ENCODE measurements at places on chromosomes 4 and X.

DNA sequence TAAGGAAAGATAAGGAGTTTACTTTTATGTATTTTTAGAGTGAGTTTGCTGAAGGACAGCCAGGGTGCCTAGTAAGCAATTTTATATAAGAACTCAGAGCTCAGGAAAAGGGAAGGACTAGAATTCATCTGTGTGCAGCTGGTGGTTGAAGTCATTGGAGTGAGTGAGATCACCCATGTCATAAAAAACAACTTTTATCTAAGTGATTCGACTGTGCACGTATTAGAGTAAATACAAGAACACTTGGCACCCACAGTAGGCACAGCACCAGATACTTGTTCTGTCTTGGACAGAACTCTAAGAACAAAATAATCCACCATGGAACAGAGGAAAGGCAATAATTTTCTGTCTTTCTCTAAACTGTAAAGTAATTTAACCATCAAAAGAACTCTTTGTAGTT lies 31.6 kb downstream of the SYNPO2 start:
- no peak for DNase-seq

DNA sequence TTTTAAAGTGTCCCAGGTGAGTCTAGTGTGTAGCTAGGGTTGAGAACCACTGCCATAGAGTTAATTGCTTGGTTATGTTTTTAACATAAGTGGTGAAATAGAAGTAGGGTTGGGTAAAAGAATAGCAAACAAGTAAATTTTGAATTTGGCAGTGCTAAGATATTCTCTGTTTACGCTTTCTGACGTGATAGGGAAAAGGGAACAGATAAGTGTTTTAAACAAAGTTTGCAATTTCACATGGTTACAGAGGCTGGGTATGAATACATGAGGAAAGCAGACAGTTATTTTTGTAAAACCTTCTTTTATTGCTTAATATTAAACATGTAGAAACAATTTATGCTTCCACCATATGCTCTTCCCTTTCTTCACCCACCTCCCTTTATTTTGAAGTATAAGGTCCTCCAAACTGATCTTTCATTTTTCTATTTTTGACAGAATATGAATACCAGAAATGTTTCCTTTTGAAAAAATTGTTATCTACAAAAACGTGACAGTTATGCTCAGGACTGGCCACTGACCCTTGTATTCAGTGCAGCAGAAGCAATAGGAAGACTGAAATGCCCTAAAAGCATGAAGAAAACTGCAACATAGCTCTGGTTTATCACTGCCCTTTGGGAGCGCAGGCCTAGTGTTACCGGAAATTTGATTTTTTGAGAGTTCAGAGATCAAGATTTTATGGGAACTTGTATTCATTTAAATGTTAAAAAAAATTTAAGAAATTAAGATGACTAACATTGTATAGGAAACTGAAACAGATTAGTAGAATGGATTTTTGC lies 214.4 kb upstream of the ARSJ start:
- DNase-seq: no peak

- no peak for DNase-seq
Observed at GRCh38 chr4:123977641-123978081, 581.1 kb downstream of the SPRY1 start.

DNA sequence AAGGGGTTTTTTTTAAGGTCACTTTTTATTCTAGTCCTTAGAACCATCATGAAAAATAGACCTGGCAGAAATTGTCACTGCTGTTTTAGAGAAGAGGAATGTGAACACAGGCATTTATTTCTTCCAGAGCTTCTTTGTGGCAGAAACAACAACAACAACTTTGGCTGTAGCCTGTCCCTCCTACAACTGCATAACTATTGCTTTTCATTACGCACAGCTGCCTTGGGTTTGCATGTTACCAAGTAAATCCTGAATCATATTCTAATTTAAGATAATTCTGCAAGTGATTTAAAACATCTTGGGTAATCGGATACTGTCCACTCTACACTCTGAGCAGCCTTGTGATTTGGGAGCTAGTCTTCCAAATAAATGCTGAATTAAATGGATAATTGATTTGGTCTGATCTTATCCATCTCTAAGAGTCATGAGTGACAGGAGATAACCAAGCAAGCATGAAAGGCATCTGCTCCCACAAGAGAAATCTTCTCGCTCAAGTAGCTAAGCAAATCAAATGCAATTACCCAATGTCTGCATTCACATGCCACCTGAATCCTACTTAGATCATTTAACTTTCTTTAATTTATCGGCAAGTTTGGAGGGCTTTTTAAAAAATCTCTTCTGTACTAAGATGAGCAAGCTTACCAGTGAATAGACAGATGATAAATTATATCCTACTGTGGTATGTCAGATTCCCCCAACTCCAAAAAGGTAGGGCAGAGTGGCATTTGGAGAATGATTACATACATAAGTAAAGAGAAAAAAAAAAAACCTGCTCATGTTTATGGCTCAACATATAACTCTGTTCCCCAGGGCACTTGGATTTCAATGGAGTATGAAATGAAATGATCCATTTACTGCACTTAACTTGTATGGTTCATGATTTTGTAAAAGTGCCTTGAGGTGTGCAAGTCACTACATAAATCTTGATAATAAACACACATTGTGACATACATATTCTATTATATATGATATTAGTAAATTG lies 73.6 kb downstream of the EGF start:
- no peak for DNase-seq

GRCh38 chr4:28449085-28449484 lies 1588.4 kb downstream of the STIM2 start:
- DNase-seq: no peak

DNA sequence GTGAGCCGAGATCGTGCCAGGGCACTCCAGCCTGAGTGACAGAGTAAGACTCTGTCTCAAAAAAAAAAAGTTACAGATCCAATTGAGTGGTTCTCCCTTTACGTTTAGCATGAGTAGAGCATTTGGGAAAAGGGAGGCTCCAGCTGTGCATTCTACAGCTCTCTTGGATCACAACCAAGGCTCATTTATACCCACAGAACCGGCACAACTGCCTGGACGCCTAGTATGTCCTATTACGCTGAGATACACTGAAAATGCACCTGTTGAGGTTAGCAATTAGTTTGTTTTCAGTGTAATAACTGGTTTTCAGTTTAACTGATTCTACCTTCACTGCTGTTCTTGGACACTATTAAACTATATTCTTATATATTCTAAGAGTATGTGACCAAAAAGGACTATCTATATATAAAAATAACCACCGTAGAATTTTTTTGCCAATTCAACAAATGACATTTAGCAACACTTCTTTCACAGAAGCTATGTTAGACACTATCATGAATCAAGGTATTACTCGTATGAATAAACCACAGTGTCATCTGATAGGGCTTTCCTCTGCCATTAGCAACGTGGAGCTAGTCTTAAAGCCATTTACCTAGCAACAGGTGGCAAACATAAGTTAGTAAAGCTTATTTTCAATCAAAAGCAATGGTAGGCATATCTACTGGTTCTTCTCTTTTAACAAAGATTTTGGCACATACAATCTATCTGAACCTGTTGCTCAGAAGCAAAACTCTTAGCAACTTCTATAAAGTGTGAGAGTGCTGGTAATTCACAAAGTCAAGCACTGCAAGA lies 3.6 kb downstream of the OTUD4 start:
- DNase-seq: no peak

DNA sequence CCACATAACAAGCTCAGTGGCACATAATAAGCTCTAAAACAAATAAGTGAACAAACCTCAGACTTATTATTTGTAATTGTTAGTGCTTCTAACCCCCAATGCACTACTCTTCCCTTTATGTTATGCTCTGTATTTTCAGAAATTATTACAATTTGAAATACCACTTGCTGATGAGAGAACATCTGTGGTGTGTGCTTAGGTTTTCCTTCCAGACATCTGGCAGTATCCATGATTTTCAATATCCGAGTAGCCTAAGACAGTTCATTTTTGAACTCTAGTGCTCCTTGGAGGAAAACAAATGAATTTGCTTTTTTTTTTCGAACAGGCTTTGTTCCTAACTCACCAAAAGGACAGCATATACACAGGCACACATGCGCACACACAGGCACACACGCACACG lies 278.7 kb upstream of the CLNK start:
- DNase-seq: no peak

- DNase-seq: no peak
Observed at GRCh38 chrX:10048707-10049106, 81.5 kb downstream of the CLDN34 start.

GRCh38 chrX:100975212-100975611 lies 5.7 kb downstream of the ARL13A start:
- DNase-seq: no peak

- no peak for DNase-seq
Observed at GRCh38 chr4:38162240-38162784, 202.1 kb downstream of the PTTG2 start.

GRCh38 chrX:121958886-121959285 lies 911.5 kb downstream of the GLUD2 start:
- DNase-seq: no peak

DNA sequence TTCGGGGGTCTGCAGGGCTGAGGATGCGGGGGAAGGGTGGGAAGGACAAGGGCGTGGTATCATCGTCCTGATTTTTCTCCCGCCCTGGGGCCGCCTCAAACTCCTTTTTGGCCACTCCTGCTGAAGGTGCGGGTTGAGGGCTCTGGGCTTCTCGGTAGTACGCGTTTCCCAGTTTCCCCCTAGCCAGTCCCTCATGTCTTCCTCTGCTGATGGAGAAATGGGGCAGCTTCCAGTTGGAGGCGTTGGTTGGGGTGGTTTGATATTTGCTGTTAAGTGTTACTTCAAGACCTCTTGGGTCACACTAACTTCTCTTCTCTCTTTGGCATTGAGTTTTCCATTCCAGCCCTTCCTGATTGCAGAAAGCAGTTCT lies 482 bp downstream of the GSTCD start:
- no peak for DNase-seq

GRCh38 chr4:176479767-176480166 lies 160.0 kb downstream of the SPCS3 start:
- DNase-seq: no peak
